ENCODE measurements at places on chromosomes 7 and 10. TPM values are rescaled to one million over a fixed set of nuclear protein-coding genes. Genes with fewer than 3 reads are reported as not detected.

DNA sequence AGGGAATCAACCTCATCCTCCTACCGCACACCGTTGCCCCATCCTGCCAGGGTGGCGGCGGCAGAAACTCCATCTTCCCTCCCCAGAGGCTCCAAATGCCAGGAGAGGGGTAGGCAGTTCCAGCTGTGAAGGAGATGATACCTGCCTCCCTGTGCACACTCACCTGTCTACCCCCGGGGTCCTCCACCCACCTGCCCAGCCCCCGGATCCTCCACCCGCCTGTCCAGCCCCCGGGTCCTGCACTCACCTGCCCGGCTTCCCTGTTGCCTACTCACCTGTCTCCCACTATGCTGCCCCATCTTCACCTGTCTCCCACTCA, 13.4 kb upstream of the DNAAF5 start:
- no peak overlapping the region for H3K4me3 ChIP-seq
- no peaks in the 10 kb centered on the region for H3K36me3 ChIP-seq
- H3K27ac ChIP-seq: no peak overlapping the region

DNA sequence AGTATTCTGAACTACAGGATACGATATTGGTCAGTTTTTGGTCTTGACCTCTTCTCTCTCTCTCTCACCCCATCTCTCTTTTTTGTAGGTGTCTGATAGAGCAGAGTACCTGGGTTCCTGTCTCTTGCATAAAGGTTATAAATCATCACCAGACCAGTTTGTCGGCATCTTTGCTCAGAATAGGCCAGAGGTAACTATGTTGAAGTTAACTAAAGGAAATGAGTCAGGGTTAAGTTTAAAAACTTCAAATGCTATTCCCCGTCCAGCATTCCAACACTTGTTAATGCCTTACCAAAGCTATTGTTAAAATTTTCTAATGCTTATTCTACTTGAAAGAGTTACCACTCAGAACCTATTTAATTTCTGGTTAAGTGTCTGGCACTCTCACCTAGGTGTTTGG, 30.7 kb downstream of the ACSL5 start:
- no peak overlapping the region for H3K27ac ChIP-seq
- DNase-seq: no peak
- H3K36me3 ChIP-seq: no peaks in the 10 kb centered on the region
- no peaks in the 10 kb centered on the region for H3K4me1 ChIP-seq
- peaks cover 11% of the 10 kb centered on the region for H3K27me3 ChIP-seq

GRCh38 chr7:111744501-111745155, 182.3 kb upstream of the IMMP2L start:
- no peak overlapping the region for H3K27ac ChIP-seq
- no peak for DNase-seq
- H3K27me3 ChIP-seq: no peaks in the 10 kb centered on the region
- H3K4me3 ChIP-seq: no peak overlapping the region
- H3K36me3 ChIP-seq: peaks cover 17% of the 10 kb centered on the region
- H3K4me1 ChIP-seq: peaks cover 12% of the 10 kb centered on the region

ASB4 gene
- total RNA-seq: 0.21 TPM

- DNase-seq: no peak
- no peaks in the 10 kb centered on the region for H3K27me3 ChIP-seq
- H3K27ac ChIP-seq: peak overlapping the region; percentile 93
- peak overlapping the region; percentile 16 for H3K4me3 ChIP-seq
Observed at GRCh38 chr10:119318411-119319160, 111.2 kb downstream of the GRK5 start.

All from neural crest cell (in vitro differentiated cells).